ENCODE measurements at places on chromosomes 12 and 14. TPM values are rescaled to one million over a fixed set of nuclear protein-coding genes. Genes with fewer than 3 reads are reported as not detected.

SLCO1A2 gene
- total RNA-seq = 0.29 TPM

CLEC14A gene
- total RNA-seq = under 0.01 TPM

EGLN3 gene
- under 0.01 TPM for total RNA-seq

GRIN2B gene
- total RNA-seq = not detected

INHBE gene
- total RNA-seq = 0.43 TPM

ESR2 gene
- not detected for total RNA-seq

B4GALNT1 gene
- total RNA-seq = 5.3 TPM

C12orf54 gene
- total RNA-seq = not detected

CD27 gene
- 0.29 TPM for total RNA-seq

PLBD1 gene
- total RNA-seq = 11.4 TPM

PRH2 gene
- total RNA-seq = not detected

INHBC gene
- not detected for total RNA-seq

GALNT16 gene
- 1.3 TPM for total RNA-seq
